Activated CD8-positive, alpha-beta memory T cell treated with anti-CD3 and anti-CD28 coated beads, Interleukin-2, amount 10 ng/mL, durations not matched to agents 7 days and 5 days (primary cell): ENCODE measurements at places on chromosomes 7 and 10.
A peak's percentile ranks its signal among the peaks of the same experiment; 100 is the strongest.

DNA sequence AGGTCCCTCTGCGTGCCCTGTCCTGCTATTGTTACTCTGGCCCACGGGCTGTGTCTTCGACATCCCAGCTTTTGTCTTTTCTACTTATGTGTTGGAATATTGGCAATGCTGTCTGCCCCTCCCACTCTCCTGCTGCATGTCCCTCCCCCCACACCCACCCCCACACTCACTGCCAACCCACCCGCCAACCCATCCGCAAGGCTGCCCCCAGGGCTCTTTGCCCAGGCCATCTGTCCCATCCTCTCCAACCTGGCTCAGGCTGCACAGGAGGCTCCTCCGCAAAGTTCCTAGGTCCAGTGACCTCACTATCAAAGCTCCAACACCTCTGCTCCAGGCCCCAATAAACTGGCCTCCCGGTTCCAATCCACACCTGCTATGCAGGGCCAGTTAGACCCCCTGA is 167.1 kb upstream of the PRR15 start:
- peaks cover 5% of the 10 kb centered on the region for H3K4me1 ChIP-seq
- DNase-seq: no peak
- H3K27me3 ChIP-seq: no peaks in the 10 kb centered on the region
- no peaks in the 10 kb centered on the region for H3K36me3 ChIP-seq
- no peak overlapping the region for H3K27ac ChIP-seq

DNA sequence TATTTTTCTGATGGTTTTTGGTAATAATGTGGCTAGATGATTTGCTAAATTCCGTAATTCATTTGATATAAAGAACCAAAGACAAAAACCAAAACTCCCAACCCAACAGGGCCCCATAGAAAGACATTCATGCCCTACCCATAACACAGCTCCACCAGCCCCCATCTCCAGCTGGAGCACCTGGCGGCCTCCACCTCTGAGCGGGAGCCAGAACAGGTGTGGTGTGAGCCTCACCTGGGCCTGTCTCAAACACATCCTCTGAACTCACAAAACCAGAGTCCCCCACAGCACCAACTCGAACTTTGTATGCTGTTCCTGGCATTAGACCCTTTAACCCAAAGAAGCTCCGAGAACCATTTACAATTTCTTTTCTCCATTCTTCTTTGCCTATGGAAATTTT is 36.5 kb upstream of the LAMB4 start:
- no peak overlapping the region for H3K4me3 ChIP-seq
- no peak for DNase-seq
- H3K27me3 ChIP-seq: peaks cover 2% of the 10 kb centered on the region
- no peak overlapping the region for H3K27ac ChIP-seq
- H3K4me1 ChIP-seq: no peaks in the 10 kb centered on the region
- no peaks in the 10 kb centered on the region for H3K36me3 ChIP-seq

- H3K27ac ChIP-seq: no peak overlapping the region
- DNase-seq: no peak
- no peaks in the 10 kb centered on the region for H3K4me1 ChIP-seq
These were observed 220.3 kb upstream of the STK17A start for GRCh38 chr7:43362652-43363034.

DNA sequence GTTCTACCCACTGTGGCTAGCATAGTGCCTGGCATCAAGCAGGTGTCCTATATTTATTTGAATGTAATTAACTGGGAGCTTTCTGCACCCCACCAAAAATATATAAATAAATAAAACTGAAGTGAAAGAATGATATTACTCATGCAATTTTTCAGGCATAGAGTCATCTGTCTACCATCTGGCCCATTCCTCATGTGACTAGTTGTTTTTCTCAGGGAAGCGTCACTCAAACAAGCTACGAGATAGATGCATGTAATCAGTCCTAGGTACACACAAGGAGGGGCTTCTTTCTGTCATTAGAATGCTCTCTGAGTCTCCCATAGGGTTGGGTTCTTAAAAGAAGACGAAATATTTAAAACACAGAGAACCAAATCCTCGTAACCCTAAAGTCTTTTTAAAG is 255.5 kb upstream of the KMT2E start:
- H3K4me1 ChIP-seq: no peaks in the 10 kb centered on the region
- H3K27me3 ChIP-seq: peaks cover 4% of the 10 kb centered on the region
- no peaks in the 10 kb centered on the region for H3K36me3 ChIP-seq
- no peak overlapping the region for H3K4me3 ChIP-seq
- DNase-seq: no peak

GRCh38 chr7:94183891-94184290 is 179.7 kb upstream of the BET1 start:
- no peaks in the 10 kb centered on the region for H3K36me3 ChIP-seq
- H3K27ac ChIP-seq: no peak overlapping the region
- H3K4me3 ChIP-seq: no peak overlapping the region
- H3K4me1 ChIP-seq: no peaks in the 10 kb centered on the region

- H3K27me3 ChIP-seq: no peaks in the 10 kb centered on the region
- H3K27ac ChIP-seq: peak overlapping the region; percentile 86
- peaks cover 61% of the 10 kb centered on the region for H3K4me1 ChIP-seq
- H3K36me3 ChIP-seq: peaks cover 47% of the 10 kb centered on the region
- DNase-seq: no peak
These were observed 1.5 kb downstream of the PIK3CG start for GRCh38 chr7:106866298-106867281.
